ENCODE measurements at places on chromosomes 6 and 20.

DNA sequence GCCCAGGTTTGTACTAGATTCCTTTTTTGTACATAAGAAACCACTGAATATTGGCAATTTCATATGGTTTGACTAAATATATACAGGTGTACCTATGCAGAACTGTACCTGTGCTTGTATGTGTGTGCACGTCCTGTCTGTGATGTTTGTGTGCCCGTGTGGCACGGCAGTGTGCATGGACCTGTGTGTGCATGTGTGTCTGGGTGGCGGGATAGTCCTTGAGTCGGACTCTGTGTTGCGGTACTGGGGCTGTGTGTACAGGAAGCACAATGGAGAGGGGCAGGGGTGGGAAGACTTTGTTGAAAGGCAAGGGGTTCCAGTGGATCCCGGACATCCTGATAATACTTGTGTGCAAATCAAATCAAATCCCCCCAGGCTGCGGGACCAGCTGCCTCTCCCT, 3.4 kb upstream of the FAM83C start:
- no peak for DNase-seq

DNA sequence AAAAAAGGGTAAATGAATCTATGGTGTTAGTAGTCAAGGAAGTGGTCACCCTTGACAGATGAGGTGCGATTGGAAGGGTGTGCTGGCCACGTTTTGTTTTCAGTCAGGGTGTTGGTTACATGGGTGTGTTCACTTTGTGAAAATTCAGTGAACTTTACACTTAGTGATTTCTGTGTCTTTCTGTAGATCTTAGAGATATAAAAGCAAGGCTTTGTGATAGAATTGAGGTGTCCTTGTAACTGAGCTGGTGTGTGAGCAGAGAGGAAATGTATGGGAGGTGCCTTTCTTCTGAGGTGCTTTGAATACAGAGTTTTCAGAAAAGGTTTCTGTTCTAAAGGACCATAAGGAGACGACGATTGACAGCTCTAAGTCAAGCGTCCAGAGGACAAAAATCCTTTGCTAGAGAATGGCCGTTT, 90.5 kb downstream of the SAMD3 start:
- no peak for DNase-seq

GRCh38 chr6:125528621-125529041, 220.8 kb upstream of the HEY2 start:
- DNase-seq = no peak

DNA sequence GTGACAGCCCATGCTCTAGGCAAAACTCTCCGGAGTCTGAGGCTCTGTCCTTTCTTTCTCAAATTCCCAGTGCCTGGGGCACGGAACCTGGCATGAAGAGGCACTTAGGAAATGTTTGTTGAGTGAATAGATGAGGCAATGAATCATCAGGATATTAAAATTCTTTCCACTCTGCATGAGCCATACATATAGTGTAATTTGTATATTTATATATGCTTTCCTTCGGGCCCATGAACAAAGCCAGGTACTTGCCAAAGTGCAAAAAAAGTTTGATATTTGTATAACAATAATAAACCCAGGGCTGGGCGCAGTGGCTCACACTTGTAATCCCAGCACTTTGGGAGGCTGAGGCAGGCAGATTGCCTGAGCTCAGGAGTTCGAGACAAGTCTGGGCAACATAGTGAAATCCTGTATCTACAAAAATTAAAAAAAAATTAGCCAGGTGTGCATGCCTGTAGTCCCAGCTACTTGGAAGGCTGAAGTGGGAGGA, 212.3 kb upstream of the ZNF217 start:
- no peak for DNase-seq

DNA sequence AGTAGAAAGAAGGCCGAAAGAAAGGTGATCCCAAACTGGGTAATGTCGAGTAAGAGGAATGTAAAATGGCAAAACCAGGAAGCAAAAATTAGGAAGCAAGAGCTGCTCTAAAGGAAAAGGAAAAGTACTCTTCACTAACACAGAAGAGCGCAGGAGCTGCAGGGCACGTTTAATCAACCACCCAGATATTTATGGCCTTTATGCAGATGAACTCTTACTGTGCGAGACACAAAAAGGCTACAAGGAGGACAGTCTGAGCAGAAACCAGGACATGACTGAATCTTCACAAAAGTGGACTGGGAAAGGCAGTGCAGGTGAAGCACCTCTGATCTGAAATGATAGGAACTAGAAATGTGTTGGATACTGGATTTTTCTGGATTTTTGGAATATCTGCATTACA, 15.2 kb upstream of the PRR18 start:
- no peak for DNase-seq

DNA sequence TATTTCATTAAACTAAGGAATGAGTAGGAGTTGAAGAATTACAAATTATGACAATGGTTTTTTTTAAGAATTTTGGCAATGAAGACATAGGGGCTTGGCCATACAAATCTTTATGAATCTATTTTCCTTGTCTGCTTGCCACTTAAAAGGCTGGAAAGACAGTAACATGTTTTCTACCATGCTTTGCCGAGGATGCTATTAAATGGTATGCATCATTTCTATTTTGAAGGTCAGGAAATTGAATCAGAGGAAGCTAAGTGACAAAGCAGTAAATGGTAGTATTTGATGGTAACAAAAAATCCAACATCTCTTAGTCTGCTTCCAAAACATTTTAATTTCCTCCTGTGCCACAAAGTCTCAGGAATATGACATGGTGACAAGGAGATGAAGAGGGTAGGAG, 287.2 kb downstream of the RFPL4B start:
- no peak for DNase-seq

GRCh38 chr6:132490024-132490423, 22.9 kb downstream of the STX7 start:
- DNase-seq = no peak

DNA sequence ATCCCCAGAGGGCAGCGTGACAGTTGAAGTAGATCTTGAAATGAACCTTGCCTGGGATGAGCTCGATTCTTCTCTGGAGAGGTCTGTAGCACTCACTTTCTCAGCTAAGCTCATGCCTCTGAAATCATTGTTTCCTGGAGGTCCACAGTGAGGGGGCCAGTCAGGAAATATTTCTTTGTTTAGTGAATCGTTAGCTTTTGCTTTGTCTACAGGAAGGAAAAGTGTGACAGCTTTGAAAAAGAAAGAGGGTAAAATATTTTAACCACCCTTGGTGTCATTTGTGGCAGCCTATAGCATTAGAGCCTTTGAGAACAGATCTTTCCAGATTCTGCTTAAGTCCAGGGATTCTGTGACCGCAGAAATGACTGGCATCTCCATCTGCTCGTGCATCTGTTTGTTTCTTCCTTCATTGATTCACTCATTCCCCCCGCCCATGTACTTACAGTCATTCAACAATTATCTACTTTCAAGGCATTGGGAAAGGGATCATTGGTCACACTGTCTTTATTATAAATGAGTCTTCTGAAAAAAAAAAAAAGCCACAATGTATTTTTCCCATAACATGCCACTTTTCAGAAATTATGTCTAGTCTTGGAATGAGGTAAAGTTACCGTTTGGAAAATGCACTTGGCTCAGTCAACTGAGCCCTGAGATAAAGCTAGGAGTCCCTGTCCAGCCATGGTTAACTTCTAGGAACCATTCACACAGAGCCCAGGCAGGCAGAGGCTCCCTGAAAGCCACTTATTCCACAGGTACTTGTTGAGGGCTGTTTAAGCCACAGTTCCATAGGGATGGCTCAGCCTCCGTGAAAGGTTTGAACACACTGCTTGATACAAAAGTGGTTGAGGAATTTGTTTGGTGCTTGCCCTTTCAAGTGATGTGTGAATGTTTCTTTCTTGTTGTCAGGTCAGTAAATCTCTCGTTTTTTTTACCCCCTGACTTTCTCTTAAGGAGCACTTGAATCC, 86.0 kb downstream of the TIAM2 start:
- DNase-seq = no peak

GRCh38 chr20:7302250-7302649, 534.8 kb downstream of the BMP2 start:
- no peak for DNase-seq

DNA sequence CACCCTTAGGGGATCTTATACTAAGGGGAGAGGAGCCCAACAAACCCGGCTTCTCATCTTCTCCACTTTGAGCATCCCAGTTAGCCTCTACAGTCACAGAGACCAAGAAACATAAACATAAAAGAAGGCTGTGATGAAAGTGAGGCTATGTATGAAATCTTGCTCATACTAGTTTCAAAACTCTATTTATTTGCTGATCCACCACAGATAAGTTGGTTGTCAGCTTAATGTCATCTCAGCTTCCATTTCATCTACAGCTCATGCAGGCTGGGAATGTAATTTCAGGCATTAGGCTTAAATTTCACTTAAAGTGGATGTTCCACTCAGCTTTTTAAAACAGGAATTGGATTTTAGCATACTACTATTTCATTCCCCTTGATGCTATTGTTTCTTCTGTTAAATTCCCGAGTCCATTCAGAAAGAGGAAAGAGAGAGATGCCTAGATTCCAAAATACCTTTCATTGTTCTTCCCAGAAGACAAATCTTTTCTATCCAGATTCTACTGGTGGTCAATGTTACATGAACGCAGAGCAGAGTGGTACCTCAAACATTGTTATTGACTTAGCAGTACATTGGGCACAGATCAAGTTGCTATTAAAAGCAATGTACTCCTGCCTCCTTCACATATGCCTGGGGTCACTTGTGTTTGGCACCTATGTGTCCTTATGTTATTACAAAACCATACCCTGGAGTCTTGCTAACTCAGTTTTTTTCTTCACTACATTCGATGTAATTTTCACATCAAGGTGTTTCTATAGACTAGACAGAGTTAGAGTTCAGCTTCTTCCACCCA, 149.0 kb downstream of the HACE1 start:
- no peak for DNase-seq

DNA sequence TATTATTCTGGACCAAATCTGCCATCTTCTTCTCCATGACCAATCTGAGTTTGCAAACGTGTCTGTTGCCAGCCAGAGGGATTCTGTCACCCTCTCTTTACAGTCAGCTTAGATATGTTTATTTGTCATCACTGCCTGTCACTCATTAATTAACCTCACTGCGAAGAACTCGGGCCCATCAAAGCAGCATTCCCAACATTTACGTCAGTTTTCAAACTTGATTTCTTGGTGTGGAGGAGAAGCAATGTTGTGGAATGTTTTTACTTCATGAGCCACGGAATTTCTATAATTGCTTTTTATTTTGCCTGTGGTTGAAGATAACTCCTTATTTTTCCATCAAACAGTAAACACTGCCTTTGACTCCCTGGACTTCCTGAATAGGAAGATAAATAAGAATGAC, 91.8 kb upstream of the CNKSR3 start:
- no peak for DNase-seq

DNA sequence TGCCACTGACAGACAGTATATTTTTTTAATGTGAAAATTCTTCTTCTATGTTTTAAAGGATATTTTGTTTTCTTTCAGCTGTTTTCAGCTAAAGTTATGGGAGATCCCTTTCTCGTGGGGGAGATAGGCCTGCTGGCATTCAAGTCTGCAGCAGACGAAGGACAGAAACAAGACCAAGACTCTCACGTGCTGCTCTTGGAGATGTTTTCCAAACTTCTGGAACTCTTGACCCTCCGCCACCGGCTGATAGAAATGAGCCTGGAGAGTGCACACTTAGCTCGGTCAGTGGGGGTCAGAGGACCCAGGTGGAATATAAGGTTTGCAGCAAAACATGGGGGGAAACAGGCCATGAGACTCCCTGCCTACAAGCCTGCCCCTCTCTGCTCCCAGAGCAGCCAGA, 120.5 kb downstream of the CD164 start:
- no peak for DNase-seq

DNA sequence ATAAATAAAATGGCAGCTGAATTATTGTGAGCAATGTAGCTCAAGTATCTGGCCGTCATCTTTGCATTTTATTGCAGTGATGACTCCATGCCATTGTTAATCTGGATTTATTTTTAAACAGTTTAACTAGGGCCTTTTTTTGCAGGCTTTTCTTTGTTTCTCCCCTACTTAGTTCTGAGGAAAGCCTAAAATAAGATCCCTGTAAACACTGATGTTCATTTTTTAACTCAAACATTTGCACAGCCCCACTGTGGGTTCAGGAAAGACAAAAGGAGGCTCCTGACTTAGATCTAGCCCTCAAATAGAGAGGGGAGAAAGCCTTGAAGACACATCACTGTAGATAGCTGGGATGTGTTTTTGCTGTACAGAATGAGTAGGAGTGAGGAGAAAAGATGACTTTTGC, 69.2 kb downstream of the PLEKHG1 start:
- DNase-seq = peak; percentile 52

DNA sequence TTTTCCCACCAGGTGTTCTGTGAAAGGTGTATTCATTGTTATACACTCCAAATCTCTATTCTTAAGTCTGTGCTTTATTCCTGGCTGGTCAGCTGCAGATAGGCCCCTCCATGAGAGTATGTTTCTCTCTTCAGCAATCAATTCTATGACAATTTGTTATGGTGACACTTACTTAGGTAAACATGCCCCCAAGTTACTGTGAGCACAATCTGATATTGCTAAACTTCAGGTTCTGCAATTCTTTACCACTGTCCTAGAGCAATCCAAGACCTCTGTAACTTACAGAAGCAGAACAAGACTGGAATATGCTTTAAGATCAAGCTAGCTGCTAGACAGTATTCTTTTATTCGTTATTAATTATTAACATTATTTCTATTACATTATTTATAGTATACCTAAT, 391.9 kb downstream of the FRK start:
- no peak for DNase-seq

- DNase-seq = no peak
Measured at GRCh38 chr6:43497129-43497396, 13.1 kb downstream of the LRRC73 start.

DNA sequence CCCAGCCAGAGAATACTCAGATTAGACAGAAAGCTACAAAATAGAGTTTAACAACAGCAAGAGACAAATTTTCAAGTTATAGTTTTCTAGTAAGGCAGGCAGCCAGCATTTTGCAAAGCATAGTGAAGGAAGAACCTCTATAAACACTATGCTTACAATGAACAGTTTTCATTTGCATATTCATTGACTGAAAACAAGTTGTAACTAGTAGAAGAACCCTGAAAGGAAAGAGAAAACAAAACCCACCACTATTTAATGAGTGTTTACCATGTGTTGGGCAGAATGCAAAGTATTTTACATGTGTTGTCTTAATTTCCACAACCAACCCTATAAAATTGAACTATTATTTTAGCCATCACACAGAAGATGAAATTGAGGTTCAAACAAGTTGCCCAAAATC, 196.1 kb downstream of the UBE3D start:
- no peak for DNase-seq

- peak; percentile 22 for DNase-seq
Measured at GRCh38 chr6:53728570-53729194, 63.1 kb upstream of the KLHL31 start.

- DNase-seq = peak; percentile 29
Measured at GRCh38 chr6:16849988-16850680, 88.9 kb upstream of the ATXN1 start.

GRCh38 chr6:3882866-3883265, 33.7 kb downstream of the FAM50B start:
- DNase-seq = no peak

- DNase-seq = no peak
Measured at GRCh38 chr20:11992426-11992825, 74.7 kb downstream of the BTBD3 start.

Data from right kidney (tissue), 9 donors.